ENCODE measurements at places on chromosomes 1 and 21. TPM values are rescaled to one million over a fixed set of nuclear protein-coding genes. Genes with fewer than 3 reads are reported as not detected.

C1orf210 gene
- not detected for total RNA-seq

- DNase-seq, result peak; percentile 63
These were observed 33.0 kb downstream of the EPHA2 start for GRCh38 chr1:16122916-16123315.

DNA sequence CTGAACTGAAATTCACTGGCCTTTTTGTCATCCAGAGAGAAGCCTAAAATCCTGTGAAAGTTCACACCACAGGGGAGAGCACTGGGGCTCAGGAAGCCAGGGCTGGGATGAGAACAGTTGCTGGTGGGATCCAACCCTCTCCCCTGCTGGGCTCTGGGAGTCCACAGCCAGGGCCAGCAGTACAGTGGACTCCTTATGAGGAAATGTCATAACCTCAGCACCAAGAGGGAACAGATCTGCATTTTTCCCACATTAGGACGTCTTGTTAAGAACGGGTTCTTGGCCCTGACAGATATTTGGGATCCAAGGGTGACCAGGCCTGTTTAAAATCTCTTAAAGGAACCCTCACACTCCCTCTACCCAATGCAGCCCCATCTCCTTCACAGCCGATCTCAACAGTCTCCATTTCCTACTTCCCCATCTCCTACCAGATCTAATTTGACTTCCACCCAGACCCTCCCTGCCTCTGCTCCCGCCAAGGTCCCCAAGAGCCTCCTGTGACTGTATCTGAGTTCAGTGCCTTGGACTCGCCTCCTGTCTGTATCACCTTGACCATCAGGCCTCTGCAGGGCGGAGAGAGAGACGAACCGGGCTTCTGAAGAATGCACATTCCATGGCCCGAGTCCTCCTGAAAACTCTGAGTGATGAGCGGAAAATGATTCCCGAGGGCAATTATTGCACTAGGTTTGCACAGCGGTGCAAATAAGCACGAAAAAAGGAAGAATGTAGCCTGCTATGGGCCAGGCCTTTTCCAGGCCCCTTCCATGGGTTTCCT lies 159.9 kb downstream of the TRABD2B start:
- DNase-seq, result no peak

DNA sequence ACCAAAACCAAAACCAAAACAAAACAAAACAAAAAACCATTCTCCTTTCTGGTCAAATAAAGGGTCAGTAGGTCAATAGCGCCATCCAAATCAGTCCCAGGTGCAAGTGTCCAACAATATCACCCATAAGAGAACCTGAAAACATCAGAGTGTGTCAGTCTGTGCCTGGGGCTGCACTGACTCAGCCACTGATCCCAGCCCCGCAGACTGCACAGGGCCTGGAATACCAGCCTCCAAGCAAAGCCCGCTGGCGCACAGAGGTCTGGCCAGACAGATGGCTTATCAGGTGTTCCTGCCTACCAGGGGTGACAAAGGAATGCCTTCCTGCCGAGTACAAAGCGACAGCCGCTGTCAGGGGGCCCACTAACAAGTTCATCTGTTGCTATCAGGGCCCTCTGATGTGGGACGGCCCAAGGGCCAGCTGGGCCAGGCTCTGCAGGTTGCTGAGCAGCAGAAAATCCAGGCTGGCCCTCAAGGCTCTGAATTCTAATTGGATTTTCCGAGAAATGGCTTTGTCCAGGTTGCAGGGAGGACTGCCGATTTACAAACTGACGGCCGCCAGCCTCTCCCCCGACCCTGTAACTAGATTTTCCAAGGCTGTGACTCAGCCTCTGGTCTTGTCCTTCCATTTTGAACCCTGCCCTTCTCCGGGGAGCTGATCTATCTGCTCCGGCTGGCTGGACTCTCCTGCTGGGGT lies 13.7 kb upstream of the TMEM51 start:
- DNase-seq, result no peak

DNA sequence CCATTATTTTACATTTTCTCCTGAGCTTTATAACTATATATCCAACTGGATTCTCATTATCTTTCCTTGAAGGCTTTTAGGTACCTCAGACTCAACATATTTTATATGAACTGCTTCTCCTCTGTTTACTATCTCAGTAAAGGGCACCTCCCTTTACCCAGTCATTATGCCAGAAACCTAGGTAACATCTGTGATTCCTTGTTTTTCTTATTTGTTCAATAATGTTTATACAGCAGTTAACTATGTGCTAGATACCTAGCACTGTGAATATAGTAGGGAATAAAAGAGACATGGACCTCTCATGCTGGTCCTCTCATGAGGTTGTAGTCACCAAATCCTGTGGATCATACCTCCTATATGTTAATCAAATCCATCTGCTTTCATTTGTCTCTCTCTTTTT lies 25.6 kb downstream of the PPP1R12B start:
- no peak for DNase-seq

KRTAP13-2 gene
- total RNA-seq, result not detected

- no peak for DNase-seq
These were observed 300.7 kb upstream of the SPAG17 start for GRCh38 chr1:118485757-118486156.

AJAP1 gene
- 0.15 TPM for total RNA-seq

ZNF593OS gene
- total RNA-seq, result not detected

- DNase-seq, result no peak
These were observed 1.3 kb downstream of the PUM1 start for GRCh38 chr1:31064111-31064717.

DNA sequence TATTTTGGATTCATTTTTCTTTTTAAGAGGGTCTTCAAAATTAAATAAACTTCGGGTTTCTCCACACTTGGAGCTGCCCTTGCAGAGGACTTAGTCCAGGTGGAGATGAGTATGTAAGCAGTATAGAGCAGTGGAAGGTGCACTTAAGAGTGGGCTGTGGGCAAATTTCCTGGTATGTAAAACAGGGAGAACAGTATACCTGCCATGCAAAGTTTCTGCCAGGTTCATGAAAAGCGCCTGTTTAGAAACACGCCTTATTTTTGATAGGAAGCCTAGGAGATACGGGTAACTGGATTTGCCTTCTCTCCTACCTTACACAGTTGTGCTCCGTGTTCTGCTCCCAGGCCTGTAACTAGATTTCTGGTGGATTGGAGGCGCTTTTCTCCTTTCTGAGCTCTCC lies 1.2 kb downstream of the KDM4A start:
- DNase-seq, result no peak

ACOT11 gene
- total RNA-seq, result 1.1 TPM

DNA sequence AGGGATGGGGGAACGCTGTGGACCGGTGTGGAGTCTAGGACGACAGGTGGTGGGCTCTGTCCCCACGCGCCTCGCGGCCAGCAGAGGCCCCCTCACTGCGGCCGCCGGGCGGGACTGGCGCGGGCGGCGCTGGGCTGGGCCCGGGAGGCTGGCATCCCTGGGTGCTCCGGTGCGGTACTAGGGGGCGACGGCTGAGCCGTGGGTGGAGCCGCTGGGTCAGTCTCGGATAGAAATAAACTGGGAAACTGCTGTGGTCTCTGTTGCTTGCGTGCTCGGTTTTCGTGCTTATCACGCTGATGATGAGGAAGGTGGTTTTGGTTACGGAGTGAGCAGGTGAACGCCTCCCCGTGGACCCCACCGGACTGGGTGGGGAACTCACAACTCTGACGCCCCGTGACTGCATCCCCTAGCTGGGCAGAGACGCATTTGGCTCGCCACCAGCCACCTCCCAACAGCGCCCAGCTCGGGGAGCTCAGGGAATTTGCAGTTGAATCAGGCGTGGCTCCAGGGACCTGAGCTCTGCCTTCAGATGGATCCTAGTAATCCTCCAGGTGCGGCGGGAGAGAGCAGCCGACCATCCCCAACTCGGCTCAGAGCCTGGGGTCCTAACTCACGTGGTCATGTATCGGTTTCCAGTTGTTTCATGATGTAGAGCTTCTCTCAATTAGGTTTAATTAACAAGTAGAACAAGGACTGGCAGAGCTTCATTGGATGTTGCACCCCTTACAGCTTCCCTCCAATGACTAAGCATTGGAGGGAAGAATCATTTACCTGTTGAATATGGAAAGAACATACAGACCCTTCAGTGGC lies 32.1 kb downstream of the HSD17B7 start:
- DNase-seq, result no peak

- DNase-seq, result no peak
These were observed 13.9 kb upstream of the PTPN14 start for GRCh38 chr1:214565310-214565709.

GRCh38 chr1:203311368-203312301 lies 6.3 kb downstream of the BTG2 start:
- DNase-seq, result no peak

DNA sequence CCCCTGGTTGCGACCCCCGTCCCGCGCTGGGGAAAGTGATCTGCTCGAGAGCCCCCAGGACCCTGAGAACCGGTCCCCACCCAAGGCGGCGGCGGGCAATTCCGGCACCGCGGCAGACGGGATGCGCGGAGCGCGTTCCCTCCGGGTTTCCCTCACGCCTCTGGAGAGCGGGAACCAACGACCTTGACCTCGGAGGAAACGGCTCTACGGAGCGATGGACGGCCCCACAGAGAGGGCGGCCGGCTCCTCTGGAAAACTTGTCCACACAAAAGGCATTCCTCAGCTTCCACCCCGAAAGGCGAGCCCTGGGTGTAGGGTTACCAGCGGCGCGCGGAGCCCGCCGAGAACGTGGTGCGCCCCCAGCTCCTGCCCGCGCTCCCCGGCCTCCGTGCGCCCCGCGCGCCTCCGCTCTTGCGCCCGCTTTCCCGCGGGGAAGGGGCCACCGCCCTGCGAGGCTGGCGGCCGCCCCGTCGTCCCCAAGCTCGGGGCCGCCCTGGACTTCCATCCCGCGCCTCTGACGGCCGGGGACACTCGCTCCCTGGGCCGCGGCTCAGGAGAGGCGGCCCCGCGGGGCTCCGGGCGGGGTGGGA lies 391 bp upstream of the KIAA1614 start:
- no peak for DNase-seq

BSND gene
- total RNA-seq, result not detected

DNA sequence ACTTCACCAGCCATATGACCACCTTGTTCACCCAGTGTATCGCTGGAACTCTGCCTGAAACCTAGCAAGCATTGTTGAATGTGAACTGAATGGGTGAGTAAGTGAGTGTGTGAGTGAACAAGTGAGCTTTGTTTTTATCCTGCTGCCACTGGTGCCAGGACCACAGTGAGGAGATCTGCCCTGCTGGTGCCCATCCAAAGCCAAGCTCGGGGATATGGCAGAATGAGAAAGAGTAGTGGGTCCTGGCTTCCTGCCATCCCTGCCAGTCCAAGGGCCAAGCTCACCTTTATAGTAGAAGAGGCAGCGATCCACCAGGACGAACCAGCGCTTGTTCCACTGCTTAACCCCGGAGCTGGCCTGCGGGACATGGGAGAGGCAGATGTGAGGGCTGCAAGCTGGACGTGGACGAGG lies 53.4 kb upstream of the GOLT1A start:
- no peak for DNase-seq

GRCh38 chr1:179820226-179820970 lies 57.2 kb downstream of the TOR1AIP2 start:
- DNase-seq, result no peak

- DNase-seq, result no peak
These were observed 10.0 kb downstream of the LTN1 start for GRCh38 chr21:28982637-28983036.
